ENCODE measurements at places on chromosomes 3 and 15.

DNA sequence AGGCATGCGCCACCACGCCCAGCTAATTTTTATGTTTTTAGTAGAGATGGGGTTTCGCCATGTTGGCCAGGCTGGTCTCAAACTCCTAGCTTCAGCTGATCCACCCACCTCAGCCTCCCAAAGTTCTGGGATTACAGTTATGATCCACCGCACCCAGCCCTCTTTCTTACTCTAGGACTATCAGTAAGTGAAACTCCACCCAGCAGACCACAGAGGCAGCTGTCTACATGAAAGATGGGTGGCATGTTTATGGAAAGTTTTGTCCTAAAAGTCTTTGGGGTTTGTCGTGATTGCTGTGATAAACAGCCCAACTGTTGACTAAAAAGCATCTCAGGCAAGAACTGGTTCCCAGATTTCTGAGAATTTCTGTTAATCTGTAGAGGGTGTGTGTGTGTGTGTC lies 10.9 kb downstream of the ARL6IP5 start:
- DNase-seq, result peak; percentile 16

- no peak for DNase-seq
These were observed 86.6 kb downstream of the GPR156 start for GRCh38 chr3:120198305-120198878.

- no peak for DNase-seq
These were observed 46.6 kb downstream of the EPHB3 start for GRCh38 chr3:184608209-184608608.

GRCh38 chr15:60179786-60180391 lies 175.8 kb downstream of the FOXB1 start:
- DNase-seq, result peak; percentile 42

DNA sequence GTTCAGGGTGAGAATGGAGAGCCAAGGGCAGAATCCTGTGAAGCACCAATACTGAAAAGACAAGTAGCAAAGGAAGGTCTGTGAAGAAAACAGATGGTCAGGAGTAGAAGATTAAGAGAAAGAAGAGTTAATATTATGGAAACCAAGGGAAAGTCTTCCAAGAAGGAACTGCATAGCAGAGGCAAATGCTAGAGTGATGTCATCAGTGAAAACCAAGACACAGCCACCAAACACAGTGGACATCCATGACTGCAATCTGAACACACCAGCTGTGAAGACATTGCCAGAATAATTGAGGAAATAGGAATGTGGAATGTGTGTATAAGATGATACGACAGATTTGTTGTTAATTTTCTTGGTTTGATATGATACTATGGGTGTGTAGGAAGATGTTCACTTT lies 26.8 kb upstream of the ZBTB38 start:
- no peak for DNase-seq

- DNase-seq, result no peak
These were observed 88.6 kb downstream of the LPP start for GRCh38 chr3:188242436-188243123.

DNA sequence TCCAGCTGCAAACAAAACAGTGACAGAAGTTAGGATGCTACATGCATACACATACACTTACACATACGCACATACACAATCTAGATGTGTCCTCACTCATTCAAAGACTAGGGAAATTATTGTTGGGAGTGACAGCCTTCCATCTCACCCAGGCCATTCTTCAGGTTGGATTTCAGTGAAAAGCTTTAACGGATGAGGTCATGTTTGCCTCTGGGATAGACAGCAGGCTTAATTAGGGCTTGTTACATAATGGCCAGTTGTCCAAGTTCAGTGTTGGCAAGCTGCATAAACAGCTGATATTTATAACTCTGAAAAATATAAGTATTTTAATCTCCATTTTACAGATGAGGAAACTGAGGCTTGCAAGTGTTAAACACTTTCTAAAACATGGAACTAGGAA lies 35.8 kb upstream of the PLOD2 start:
- DNase-seq, result no peak

DNA sequence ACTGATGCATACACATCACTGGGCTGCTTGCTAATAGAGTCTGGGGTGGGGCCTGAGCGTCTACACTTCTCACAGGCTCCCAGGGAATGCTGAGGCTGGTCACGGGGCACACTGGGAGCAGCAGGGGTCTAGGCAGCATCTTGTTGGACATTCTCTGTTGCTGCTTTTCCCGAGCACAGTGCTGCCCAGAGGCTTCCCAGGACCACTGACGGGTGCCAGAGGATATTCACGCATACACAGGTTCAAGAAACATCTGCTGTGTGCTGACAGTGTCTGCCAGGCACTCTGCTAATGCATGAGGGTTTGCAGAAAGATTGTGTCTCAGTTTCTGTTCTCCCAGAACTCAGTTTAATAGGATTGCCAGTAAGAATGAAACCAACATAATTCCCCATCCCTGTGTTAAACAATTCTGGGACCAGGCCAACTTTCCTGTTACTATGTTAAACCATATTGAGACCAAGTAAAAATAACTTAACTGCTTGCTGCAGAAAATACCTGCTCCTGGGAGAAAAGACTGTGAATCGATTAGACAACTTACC lies 23.9 kb upstream of the BCL2L10 start:
- DNase-seq, result no peak
